ENCODE measurements at places on chromosomes 7 and 10.
A peak's percentile ranks its signal among the peaks of the same experiment; 100 is the strongest.

DNA sequence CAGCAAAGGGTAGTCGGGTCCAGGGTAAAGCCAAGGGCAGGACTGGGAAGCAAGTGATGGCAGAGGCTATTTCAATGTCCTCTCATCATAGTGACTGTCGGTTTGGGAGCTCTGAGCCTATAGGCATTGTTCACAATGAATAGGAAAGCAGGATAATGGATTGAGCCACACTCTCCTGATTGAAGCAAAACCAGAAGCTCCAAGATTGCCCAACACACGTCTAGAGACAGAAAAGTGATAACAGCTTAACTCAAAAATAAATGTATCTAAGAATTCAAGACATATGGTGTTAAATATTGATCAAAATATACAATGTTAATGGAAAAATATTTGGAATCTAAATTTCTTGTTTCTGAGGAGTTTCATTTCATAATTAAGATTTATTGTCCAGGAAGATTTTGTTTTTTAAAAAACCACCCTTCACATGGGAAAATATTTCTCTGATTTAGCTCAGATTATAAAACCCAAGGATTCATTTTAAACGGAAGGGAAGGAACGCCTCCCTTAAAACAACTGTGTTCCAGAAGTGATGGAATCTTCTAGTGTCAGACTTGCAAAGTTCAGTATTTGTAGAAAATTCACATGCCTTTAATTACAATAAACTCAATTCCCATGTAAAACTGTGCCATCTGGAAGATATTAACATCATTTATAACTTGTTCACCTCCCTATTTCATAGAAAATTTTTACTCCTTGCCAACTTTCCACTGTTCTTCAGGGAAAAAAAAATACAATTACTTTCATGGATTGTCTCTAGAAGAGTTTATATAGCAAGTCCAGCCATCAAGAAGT, 54.5 kb downstream of the NRP1 start:
- DNase-seq, result no peak

GRCh38 chr7:115682507-115682906, 348.1 kb downstream of the TFEC start:
- no peak for DNase-seq

DNA sequence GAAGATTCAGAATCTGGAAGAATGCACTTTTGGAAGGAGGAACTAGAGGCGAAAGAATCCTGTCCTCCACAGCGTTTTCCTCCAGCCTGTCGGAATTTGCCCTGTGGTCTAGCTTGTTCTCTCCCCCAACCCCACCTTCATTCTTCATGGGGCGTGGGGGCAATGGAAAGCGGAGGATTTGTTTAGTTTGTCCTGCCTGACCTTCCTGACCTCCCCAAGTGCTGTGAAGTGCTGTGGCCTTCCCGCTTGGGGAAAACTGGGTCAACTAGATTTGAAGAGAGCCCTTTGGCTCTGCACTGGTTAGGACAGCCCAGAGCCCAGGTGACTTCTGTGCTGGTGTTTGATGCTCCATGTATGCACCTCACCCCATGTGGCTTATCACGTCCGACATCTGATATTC, 49.1 kb downstream of the GATA3 start:
- no peak for DNase-seq

DNA sequence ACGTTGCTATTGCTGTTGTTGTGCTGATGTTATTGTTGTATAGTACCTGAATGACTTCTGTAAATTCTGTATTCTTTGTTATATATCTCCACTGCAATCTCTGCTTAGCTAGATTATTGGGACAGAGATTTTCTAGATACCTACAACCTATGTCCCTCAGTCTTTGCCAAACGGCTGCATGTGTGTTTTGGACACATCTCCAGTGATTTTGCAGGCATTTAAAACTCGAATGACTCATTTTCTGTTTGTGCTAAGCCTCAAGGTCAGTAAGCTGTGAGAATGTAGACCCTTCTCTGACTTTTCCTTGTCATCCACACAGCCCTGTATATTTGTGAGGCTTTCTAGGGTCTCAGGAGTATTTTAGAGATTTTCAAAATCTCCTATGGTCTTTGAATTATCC, 410.7 kb downstream of the POM121L12 start:
- DNase-seq, result no peak

GRCh38 chr10:49679480-49679893, at the start of gene C10orf53:
Gene C10orf53 (plus strand): TSS chr10:49679651. CDS start chr10:49679698, 47 bp downstream.
- DNase-seq, result no peak

DNA sequence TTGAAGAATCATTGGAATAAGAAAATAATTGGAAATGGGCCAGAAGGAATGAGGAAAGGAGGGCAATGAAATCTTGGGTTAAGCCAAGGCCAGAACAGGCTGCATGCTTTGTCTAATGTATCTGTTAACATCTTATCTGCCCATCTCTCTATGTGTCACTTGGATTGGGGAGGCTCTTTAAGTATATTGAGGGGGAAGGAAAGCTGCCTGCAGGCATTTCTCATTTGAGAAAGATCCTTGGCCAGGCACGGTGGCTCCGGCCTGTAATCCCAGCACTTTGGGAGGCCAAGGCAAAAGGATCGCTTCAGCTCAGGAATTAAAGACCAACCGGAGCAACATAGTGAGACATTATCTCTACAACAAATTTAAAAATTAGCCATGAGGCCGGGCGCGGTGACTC, 14.3 kb downstream of the PCBD1 start:
- DNase-seq, result no peak

- DNase-seq, result no peak
Measured at GRCh38 chr7:44979481-44980392, 922 bp upstream of the MYO1G start.

- no peak for DNase-seq
Measured at GRCh38 chr10:86681722-86682386, 13.5 kb downstream of the LDB3 start.

DNA sequence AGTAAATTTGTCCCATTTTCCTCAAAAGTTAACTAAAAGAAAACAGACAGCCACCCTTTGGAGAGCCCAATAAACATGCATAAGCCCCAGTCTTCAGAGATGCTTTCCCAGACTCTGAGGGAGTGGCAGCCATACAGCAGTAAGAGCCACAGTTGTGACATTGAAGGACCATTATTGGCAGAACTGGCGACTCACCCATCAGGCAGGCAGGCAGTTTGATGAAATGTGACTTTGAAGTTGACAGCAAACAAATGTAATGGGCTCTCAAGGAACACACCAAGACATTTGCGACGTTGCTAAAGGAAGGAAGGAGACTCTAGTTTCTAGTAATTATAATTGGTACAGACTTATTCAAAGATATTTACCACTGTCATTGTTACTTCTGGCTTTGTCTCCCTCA, 287.5 kb upstream of the PHYHIPL start:
- no peak for DNase-seq

GRCh38 chr7:131895541-131896164, 339.2 kb upstream of the PODXL start:
- DNase-seq, result no peak

DNA sequence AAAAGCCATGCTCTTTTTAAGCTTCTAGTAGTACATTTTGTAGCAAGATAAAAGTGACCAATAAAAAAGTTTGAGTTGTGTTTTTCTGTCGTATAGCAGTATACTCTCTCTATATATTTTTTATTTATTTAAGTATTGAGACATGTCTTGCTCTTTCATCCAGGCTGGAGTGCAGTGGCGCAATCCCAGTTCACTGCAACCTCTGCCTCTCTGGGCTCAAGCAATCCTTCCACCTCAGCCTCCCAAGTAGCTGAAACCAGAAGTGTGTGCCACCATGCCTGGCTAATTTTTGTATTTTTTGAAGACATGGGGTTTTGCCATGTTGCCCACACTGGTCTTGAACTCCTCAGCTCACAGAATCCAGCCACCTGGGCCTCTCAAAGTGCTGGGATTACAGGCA, 2.8 kb downstream of the SUGCT start:
- no peak for DNase-seq

- DNase-seq, result no peak
Measured at GRCh38 chr10:60031664-60032063, 125.3 kb upstream of the CCDC6 start.

DNA sequence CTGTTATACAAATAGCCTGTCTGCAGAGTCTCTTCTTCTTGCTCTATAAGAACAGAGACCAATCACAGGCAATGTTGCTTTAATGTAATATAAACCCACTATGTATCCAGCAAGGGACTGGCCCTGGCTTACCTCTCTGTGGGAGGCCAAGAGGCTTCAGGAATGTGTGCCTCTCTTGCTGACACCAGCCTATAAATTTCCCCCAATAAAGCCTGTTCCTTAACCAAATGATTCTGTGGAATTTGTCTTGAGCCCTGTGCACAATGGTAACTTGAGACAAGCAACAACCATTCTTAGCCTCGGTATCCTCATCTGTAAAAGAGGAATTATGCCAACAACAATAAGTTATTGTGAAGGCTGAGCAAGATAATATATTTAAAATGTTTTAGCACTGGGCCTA, 563.7 kb downstream of the GRM8 start:
- DNase-seq, result no peak

DNA sequence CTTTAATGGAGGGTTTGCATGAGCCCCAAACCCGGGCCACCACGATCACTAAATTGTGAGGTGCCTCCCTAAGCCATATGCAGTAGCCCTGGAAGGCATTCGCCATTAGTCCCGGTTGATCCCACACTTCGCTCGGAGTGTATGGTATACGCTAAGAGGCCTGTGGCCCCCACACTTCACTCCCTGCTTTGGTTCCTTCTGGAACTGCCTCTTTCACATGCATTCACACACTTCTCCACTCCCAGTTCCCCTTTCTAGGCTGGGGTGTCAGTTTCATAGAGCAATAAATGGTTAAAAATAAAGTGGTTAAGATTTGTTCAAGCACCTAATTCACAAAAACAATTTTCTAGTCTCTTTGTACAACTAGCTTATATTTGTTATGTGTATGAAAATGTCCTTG, 212.1 kb upstream of the KCND2 start:
- no peak for DNase-seq

- DNase-seq, result no peak
Measured at GRCh38 chr7:2191016-2191415, 41.7 kb downstream of the MAD1L1 start.

DNA sequence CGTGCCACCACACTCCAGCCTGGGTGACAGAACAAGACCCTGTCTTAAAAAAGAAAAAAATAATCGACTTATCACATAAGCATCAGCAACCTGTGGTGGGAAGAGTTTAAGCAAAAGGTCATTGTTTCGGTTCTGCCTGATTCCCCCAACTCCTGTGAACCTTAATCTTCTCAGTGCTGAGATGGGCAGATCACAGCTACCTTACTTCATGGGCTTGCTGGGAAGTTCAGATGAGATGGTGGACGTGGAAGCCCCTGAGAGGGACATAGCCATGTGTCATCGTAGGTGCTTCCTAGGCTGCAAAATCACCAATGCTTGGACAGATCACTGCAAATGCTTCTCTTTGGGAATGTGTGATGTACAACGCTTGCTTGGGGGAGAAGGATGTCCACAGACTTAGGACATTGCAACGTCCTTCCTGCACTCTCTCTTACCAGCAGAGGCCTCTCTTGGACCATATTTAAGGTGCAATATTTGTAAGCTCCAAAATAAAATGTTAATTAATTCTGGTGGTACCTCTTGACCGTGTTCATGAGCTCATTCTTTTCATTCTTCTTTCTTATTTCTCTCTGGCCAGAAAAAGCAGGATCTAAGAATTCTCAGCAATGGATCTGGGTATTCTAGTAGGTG, 8.6 kb downstream of the GJD4 start:
- no peak for DNase-seq

- DNase-seq, result no peak
Measured at GRCh38 chr7:131556909-131557651, 652 bp upstream of the PODXL start.

DNA sequence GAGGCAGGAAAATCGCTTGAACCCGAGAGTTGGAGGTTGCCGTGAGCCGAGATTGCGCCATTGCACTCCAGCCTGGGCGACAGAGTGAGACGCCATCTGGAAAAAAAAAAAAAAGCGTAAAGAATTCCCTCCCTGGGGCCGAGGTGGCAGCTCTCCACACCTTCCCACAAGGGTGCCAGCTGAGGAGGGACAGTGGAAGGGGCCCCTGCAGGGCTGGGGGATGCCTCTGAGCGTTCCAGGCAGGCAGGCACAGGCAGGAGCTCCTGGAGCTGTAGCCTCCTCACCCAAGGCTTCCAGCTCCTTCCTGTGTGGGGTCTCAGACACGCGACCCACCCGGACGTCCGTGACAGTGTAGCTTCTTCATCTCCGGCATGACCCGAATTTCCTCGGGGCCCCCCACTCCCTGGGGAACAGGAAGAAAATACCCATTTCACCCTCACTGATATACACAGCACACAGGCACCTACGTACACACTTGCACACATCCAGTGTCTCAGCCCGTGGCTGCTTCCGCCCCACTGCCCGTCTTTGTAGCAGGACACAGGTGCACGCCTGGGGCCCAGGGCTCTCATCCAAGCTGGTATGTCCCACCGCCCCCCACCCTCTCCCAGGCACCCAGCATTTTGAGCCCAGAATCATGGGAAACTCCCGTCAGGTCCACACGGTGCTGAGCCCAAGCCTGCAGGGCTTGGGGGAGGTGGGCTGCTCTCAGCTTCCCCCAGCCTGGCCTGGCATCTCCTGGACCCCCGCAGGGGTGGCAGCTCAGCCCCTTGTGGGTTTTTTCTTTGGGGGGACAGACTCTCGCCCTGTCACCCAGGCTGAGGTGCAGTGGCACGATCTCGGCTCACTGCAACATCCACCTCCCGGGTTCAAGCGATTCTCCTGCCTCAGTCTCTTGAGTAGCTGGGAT, 25.7 kb downstream of the GRIFIN start:
- DNase-seq, result no peak

GRCh38 chr10:52746169-52746568, 26.4 kb downstream of the MBL2 start:
- DNase-seq, result no peak

DNA sequence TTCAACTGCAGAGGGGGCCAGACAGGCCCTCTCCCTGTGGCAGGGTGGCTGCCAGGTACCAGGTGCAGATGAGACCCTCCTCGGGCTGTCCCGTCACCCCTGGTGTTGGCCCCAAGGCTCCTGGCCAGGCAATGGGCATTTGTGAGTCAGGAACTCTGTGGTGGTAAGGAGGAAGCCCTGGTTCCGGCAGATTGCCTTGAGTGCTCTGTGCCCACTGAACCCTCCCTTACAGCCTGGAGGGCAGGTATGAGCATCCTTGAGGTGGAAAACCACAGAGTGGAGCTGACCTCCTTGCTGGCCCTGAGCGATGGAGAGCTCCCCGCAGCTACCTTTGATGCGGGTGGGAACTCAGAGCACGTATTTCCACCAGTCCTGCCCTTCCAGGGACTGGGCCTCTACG, 2.0 kb downstream of the PAOX start:
- DNase-seq, result no peak

GRCh38 chr10:74021248-74022055, 23.5 kb downstream of the VCL start:
- DNase-seq, result no peak

- DNase-seq, result peak; percentile 66
Measured at GRCh38 chr7:66859794-66860645, 61.0 kb upstream of the TMEM248 start.

Data from activated effector memory CD4-positive, alpha-beta T cell treated with anti-CD3 and anti-CD28 coated beads, Interleukin-2, amount 50 U/mL, for 16 hours (primary cell).